Activated CD8-positive, alpha-beta memory T cell treated with anti-CD3 and anti-CD28 coated beads for 24 hours (primary cell): ENCODE measurements at places on chromosomes 13 and 19.

DNA sequence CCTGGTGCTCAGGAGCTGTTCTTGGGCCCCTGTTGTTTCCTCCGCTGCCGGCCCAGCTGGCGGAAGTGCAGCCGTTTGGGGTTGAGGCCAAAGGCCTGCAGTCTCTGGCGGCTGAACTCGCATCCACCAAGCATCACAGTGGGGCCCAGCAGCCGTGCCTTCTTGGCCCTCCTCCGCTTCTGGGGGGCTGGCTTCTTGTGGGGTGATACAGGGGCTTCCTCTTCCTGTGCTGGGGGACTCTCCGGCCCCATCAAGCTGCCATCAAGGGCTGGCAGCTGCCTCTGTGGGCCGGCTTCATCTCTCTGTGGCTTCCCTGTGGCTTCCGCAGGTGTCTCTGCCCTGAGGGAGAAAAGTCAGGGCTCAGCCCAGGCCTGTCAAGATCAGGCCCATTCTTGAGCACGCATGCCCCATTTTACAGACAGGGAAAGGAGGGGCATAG lies 10.3 kb downstream of the ATG4D start:
- DNase-seq: peak; percentile 80

- DNase-seq: no peak
Measured at GRCh38 chr19:46608581-46609345, 7.6 kb downstream of the CALM3 start.

DNA sequence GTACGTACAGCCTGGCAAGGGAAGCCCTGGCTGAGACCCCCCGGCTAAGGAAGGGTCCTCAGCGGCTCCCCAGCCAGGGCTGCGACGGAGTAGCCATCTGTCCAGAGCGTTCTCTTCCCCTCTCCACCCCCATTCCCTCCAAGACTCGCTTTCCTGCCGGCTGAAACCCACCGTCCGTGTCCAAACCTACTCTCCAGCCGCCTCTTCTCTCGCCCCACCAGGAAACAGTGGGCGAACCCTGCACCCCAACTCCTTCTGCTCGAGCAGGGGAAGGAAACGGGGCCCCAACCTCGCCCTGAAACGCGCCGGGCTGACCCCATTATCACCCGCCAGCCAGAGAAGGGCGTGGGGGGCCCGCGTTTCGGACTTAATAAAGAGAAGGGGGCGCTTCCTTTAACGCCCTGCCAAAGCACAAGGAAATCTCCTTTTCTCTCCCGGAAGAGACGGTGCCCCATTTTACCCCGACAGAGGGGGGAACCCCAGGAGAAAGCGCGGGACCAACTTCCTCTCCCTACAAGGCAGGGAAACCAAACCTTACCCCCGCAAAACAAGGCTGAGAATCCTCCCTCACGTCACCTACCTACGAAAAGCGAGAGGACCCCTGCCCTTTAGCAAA lies 2.5 kb downstream of the ZC3H4 start:
- DNase-seq: peak; percentile 85

- no peak for DNase-seq
Measured at GRCh38 chr13:35252536-35253205, 223.8 kb downstream of the MAB21L1 start.

DNA sequence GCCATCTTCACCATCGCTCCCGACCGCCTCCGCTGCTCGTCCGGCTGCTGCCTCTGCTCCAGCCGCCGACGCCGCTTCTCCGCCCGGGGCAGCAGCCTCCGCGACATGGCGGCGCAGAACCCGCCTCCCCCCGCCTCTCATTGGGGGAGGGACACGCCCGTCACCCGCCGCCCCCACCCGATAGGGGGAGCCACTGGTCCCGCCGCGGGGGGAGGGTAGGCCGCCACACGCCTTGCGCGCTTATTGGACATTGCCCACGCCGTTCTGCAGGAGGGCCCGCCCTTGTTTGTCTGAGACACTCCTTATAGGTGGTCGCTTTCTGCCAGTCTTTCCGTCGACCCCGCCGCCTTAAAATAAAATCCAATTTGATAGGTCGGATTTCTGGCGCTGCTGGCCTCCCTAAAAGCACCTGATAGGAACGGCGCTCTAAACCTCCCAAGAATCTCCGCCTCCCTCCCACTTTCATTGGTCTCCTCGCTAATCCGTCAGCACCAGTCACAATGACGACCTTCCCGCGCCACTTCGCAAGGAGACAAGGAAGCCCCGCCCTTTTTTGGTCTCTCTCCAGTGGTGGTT lies at the start of gene HNRNPL:
TSS of gene HNRNPL (minus strand) at position 127 of the 576 bp plus-strand sequence. CDS start at position 107, 20 bp downstream.
- DNase-seq: peak; percentile 100

GRCh38 chr13:98014766-98015165 lies 61.3 kb downstream of the IPO5 start:
- DNase-seq: no peak

DNA sequence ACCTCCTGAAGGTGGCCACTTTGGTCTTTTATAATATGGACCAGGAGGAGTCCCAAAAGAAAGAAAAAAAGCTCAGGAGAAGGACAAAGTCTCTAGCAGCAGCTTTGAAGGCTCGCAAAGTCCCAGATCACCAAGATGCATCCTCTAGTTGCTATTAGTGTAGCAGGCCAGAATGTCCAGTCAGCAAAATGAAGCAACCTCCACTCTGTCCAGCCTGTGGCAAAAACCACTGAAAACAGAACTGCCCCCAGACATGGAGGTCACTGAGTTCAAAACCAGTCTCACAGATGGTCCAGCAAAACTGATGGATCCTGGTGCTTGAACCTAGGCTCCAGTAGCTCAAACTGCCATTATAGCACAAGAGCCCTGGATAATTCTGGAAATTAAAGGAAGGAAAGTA lies 10.4 kb downstream of the LILRB4 start:
- no peak for DNase-seq

DNA sequence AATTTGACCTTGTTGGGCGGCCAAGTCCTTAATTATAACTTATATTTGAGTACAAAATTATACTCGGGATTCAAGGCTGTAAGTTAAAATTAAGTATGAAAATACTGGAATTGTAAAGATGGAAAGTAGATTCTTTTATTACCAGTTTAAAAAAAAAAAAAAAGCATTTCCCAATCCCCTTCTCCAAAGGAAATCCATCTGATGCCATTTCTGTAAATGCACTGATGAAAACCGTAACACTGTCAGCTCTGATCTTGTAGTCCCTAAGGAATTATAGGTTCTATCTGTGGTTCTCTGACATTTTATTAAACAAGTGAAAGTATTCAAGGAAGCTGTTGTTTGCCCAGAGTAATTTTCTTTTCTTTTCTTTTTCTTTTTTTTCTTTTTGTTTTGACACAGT lies 41.6 kb upstream of the HNRNPA1L2 start:
- DNase-seq: no peak

DNA sequence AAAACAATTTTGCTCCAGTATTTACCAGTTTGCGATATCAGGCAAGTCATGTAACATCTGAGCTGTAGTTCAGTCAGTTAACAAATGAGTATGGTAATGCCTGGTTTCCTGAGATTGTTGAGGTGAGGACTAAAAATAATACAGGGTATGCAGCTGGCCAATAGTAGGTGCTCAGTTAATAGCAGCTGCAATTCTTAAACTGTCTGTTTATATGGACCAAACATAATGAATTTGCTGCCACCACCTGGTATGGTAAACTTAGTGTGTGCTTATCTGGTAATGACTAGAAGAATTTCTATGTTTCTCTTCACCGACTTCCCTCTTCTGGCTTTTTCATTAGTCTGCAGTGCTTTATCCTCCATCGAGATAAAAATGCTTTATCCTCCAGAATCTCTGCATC lies 9.1 kb downstream of the ZMYM2 start:
- no peak for DNase-seq

GRCh38 chr13:110124201-110124940 lies 182.6 kb downstream of the COL4A1 start:
- no peak for DNase-seq

- no peak for DNase-seq
Measured at GRCh38 chr19:2823646-2824045, 4.0 kb downstream of the ZNF554 start.

- DNase-seq: no peak
Measured at GRCh38 chr13:34217343-34218025, 399.5 kb downstream of the RFC3 start.

DNA sequence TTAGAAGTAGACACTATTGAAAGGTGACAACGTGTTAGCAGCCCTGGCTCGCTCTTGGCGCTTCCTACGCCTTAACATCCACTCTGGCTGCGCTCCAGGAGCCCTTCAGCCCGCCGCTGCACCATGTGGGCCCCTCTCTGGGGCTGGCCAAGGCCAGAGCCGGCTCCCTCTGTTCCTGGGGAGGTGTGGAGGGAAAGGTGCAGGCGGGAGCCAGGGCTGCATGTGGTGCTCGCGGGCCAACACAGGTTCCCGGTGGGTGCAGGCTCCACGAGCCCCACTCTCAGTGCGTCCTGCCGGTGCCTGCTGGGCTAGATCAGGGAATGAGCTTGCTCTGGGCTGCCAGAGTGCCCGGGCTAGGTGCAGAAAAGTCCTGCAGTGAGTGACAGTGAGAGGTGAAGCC lies 1284.3 kb downstream of the OLFM4 start:
- DNase-seq: no peak

DNA sequence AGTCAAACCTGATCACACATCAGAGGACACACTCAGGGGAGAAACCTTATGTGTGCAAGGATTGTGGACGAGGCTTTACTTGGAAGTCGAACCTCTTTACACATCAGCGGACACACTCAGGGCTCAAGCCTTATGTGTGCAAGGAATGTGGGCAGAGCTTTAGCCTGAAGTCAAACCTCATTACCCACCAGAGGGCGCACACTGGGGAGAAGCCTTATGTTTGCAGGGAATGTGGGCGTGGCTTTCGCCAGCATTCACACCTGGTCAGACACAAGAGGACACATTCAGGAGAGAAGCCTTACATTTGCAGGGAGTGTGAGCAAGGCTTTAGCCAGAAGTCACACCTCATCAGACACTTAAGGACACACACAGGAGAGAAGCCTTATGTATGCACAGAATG lies 8.2 kb upstream of the ZNF527 start:
- DNase-seq: no peak

DNA sequence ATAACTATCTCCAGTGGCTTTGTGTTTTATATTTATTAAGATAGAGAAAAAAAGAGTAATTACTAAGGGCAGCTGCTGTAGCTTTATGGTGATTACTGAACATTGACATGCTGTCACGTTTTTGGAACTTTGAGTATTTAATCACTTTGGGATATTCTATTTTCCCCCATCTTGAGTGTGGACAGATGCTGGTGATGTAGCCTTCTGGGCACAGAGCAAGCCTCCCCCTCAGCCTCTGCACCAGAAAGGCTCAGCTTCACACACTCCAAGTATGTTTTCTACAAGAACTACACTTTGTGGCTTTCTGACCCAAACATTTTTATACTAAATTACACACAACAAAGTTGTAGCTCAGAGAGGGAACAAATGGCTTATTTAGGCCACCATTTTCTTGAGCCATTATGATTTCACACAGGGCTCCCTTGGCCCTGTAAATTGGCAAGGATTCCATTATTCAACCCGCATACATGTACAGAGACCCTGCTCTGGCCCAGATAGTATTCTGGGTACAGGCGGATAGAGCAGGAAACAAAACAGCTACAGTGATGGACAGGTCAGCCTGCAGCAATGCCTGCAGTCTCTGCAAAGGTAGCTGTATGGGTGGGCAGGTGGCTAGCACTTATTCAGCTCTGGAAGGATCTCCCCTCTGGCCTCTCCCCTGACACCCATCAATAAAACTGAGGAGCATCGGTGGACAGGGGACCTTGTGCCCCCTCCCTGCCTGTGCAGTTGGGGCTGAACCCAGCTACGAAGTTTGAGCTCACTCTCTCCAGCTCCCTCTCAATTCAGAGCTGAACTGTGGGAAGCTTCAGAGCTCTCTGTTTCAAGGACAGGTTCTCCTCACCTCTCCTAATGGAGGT lies 1.3 kb downstream of the ALOX5AP start:
- DNase-seq: no peak

- DNase-seq: no peak
Measured at GRCh38 chr13:106432636-106433035, 102.8 kb downstream of the EFNB2 start.

- no peak for DNase-seq
Measured at GRCh38 chr13:44048326-44048725, 168.6 kb downstream of the LACC1 start.

DNA sequence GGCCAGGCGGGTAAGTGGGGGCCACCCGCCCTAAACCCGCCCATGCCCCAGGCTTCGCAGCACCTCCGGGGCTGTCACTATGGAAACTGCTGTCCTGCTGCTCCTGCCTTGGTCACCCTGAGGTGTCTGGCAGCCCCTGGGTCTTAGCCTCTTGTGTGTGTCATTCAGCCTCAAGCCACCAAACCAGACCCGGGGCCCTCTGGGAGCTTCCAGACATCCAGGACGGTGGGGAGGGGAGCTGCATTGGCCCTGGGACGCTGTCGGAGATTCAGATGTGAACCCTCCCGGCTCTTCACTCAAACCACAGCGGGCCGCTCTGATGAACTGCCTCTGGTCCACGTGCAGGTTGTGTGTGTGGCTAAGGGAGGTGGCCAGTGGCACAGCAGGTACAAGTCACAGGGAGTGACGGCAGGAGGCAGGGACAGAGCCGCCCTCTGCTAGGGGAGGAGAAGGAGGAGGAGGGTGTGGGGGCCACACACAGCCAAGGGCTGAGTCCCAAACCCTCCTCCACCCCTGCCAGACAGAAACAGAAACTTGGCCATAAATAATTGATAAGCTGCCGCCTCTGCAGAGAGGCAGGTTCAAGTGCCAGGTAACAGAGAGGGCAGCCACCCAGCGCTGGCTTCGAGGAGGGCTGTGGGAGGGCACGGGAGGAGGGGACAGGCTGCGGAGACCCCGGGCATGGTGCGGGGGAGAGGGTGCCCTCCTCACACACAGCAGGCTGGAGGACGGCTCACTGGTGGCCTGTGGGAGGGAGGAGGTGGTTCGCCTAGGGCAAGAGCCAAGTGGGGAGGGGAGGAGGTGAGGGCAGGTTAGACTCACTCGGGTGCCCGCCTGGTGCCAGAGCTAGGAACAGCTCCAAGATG lies 8.0 kb downstream of the NANOS3 start:
- no peak for DNase-seq

DNA sequence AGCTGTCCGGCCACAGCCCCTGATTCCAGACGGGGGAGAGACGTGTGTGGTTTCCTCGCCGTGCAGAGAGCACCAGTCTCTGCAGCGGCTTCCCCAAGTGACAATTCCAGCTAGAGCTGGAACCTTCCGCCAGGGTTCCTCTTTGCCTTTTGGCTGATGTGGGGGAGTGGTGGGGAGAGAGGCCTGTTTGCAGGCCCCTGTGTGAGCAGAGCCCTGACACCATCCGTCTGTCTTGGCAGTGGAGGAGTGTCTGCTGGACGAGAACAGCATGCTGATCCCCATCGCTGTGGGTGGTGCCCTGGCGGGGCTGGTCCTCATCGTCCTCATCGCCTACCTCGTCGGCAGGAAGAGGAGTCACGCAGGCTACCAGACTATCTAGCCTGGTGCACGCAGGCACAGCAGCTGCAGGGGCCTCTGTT lies 25.0 kb downstream of the LAMP1 start:
- no peak for DNase-seq

GRCh38 chr19:15248648-15249527 lies 16.6 kb upstream of the EPHX3 start:
- DNase-seq: no peak

- peak; percentile 81 for DNase-seq
Measured at GRCh38 chr19:35935911-35936737, at the start of gene LRFN3. Gene LRFN3 (plus strand): TSS chr19:35936374. CDS start chr19:35939426, 3,052 bp downstream.

DNA sequence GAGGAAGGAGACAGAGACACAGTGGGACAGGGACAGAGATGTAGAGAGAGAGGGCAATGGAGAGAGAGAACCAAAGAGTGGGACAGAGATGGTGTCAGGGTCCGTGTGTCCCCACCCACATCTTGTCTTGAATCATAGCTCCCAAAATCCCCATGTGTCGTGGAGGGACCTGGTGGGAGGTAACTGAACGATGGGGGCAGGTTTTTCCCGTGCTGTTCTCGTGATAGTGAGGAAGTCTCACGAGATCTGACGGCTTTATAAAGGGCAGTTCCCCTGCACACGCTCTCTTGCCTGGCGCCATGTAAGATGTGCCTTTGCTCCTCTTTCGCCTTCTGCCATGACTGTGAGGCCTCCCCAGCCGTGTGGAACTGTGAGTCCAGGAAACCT lies 7.5 kb upstream of the PLA2G4C start:
- DNase-seq: no peak
